ENCODE measurements at places on chromosomes 13 and 19. TPM values are rescaled to one million over a fixed set of nuclear protein-coding genes. Genes with fewer than 3 reads are reported as not detected.

The ZNF728 gene
- total RNA-seq: not detected

The FAM216B gene
- total RNA-seq: 0.24 TPM

The TMEM255B gene
- total RNA-seq: 0.33 TPM

The RYR1 gene
- total RNA-seq: 3.8 TPM

The GZMM gene
- total RNA-seq: 0.87 TPM

The C19orf67 gene
- 0.27 TPM for total RNA-seq

The COX7A1 gene
- total RNA-seq: not detected

The LCP1 gene
- total RNA-seq: 0.38 TPM

The ACER1 gene
- total RNA-seq: not detected

The FEM1A gene
- 4.1 TPM for total RNA-seq

The STXBP2 gene
- 2.4 TPM for total RNA-seq

The ABCC4 gene
- total RNA-seq: 6.5 TPM

The MIA gene
- not detected for total RNA-seq

The MISP gene
- 0.43 TPM for total RNA-seq

The TDRD3 gene
- total RNA-seq: 42.5 TPM
